ENCODE measurements at places on chromosomes 2 and 18.

- DNase-seq = no peak
These were observed 87.7 kb downstream of the RAPGEF4 start for GRCh38 chr2:172823261-172823850.

DNA sequence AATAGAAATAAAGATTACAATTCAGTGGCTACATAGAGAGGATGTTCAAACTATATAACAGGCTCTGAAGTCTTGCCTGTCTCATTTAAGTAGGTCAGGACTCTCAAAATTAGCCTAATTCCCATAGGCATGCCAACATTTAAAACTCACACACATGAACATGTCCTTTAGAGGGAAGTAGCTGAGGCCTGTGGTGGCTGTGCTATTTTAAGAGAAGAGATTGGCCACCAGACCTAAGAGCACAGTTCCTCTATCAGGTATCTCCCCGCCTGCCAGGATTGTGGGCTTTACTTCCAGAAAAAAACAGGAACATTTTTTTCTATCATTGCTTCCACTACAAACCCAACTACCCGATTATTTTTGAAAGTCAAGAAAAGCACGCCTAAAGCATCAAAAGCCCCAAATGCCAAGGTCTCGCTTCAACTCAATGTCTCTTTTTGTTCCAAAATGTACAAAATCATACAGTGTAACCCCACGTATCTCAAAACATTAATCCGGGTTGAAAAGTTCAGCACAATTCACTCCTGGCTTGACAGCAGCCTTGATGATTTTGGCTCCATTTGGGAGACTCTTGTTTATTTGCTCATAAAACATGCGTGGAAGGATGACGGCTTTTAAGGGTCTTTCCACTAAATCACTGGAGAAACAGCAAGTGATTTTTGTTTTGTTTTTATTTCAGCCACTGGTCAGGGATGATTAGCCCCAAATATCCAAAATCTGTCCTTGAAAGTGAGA, 15.3 kb downstream of the FHL2 start:
- DNase-seq = no peak

- DNase-seq = no peak
These were observed 1423.0 kb upstream of the PIK3C3 start for GRCh38 chr18:40532046-40532445.

DNA sequence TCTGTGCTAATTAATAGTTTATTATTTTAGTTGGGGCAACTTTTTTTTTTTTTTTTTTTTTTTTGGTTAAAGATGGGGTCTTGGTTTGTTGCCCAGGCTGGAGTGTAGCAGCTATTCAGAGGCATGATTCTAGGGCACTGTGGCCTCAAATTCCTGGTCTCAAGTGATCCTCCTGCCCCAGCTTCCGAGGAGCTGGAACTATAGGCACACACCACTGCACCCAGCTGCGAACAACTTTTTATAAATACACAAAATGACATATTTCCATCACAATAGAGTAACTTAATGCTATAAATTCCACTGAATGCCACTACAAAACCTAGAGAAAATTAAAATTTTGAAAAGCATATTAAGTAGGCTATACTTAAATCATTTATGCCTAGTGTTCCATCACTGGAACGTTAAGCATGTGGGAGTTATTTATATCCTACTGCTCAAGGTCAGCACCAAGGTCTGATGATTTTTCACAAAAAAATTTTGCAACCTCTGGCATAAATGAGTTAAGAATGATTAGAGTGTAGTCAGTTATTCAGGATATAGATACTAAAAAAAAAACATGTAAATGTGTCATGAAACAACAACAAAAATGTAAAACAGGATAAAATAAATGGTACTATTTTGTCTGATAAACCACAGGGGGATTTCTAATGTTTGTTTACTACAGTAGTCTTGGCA, 46.8 kb downstream of the GFPT1 start:
- peak; percentile 10 for DNase-seq

GRCh38 chr18:23982155-23983079, 32.1 kb upstream of the TTC39C start:
- DNase-seq = no peak

- no peak for DNase-seq
These were observed 473.5 kb downstream of the RIT2 start for GRCh38 chr18:42641996-42642395.

DNA sequence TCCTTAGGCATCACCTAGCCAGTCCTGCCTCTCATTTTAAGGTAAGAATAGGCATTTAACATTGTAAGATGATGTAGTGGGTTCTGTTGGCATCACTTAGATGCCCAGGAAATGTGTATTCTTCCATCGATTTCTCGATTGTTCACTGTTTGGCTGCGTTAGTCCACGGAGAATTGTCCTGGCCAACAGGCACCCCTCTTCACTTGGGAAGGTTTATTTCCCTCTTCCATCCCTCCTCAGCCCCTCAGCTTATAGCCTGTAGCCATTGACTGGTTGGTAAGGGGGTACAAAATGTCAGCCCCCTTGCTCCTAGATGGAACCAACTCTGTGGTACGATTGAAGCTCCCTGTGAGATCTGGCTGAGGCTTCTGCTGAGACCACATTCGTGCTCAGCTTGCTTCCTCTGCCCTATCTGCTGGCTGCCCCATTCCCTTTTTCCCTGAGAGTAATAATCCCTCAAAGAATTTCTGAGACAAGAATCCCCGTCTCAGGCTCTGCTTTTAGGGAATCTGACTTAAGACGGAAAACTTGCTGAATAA, 43.4 kb downstream of the PLEKHA3 start:
- no peak for DNase-seq

All from AG04449 (cell line).